Trophoblast cell (in vitro differentiated cells and primary cell): ENCODE measurements at places on chromosomes 1 and 21.

GRCh38 chr1:118951270-118951936, 36.7 kb downstream of the TBX15 start:
- H3K36me3 ChIP-seq = no peaks in the 10 kb centered on the region
- H3K4me1 ChIP-seq = no peaks in the 10 kb centered on the region
- H3K27ac ChIP-seq = no peak overlapping the region

GRCh38 chr1:26827663-26828062, 1.2 kb downstream of the ZDHHC18 start:
- peaks cover 22% of the 10 kb centered on the region for H3K36me3 ChIP-seq
- peaks cover 22% of the 10 kb centered on the region for H3K4me1 ChIP-seq
- H3K27me3 ChIP-seq = no peaks in the 10 kb centered on the region
- no peak overlapping the region for H3K4me3 ChIP-seq
- H3K27ac ChIP-seq = no peak overlapping the region
- DNase-seq = no peak

GRCh38 chr1:151978922-151979321, 14.7 kb downstream of the S100A10 start:
- H3K4me3 ChIP-seq = no peak overlapping the region
- no peak for DNase-seq
- peaks cover 20% of the 10 kb centered on the region for H3K36me3 ChIP-seq
- no peaks in the 10 kb centered on the region for H3K27me3 ChIP-seq
- H3K4me1 ChIP-seq = peaks cover 5% of the 10 kb centered on the region
- H3K27ac ChIP-seq = no peak overlapping the region

GRCh38 chr1:199913318-199913717, 114.2 kb upstream of the NR5A2 start:
- H3K4me3 ChIP-seq = no peak overlapping the region
- no peaks in the 10 kb centered on the region for H3K4me1 ChIP-seq
- no peaks in the 10 kb centered on the region for H3K27me3 ChIP-seq
- no peak for DNase-seq
- no peaks in the 10 kb centered on the region for H3K36me3 ChIP-seq

GRCh38 chr1:222788402-222789156, 26.3 kb upstream of the DISP1 start:
- no peak overlapping the region for H3K4me3 ChIP-seq
- DNase-seq = no peak
- H3K27me3 ChIP-seq = no peaks in the 10 kb centered on the region
- H3K36me3 ChIP-seq = no peaks in the 10 kb centered on the region
- no peaks in the 10 kb centered on the region for H3K4me1 ChIP-seq
